Activated T-cell treated with anti-CD3 and anti-CD28 coated beads for 1 hour (primary cell): ENCODE measurements at places on chromosomes 16 and 17.

GRCh38 chr17:32564325-32564724, 77.5 kb downstream of the CDK5R1 start:
- DNase-seq: no peak

DNA sequence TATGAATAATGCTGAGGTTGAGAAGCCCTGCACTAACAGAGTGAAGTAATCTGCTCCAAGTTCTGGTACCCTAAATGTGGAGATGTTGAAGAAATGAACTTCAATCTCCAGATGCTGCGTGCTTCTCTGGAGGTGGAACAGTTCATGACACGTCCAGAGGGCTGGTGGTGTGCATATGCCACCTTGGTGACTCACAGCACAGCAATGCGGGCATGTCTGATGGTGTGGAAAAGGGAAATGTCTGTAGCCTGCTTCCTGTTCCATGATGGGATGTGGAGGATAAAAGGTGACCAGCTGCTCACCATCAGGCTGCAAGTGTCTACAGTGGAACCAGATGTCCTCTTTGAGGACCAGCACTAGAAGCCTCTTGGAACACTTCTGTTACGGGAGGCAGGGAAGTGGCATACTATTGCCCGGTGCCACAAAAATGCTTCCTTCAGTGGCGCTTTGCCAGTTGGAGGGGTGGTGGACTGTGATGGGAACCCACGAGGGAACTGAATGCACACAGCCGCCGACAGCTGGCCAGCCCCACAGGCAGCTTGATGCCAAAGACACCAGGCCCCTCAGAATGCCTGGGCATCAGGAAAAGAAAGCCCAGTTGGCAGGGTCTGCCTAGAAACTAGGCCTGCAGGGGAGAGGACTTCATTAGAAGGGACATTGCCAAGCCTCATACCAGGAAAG, 19.9 kb downstream of the SNX11 start:
- no peak for DNase-seq

DNA sequence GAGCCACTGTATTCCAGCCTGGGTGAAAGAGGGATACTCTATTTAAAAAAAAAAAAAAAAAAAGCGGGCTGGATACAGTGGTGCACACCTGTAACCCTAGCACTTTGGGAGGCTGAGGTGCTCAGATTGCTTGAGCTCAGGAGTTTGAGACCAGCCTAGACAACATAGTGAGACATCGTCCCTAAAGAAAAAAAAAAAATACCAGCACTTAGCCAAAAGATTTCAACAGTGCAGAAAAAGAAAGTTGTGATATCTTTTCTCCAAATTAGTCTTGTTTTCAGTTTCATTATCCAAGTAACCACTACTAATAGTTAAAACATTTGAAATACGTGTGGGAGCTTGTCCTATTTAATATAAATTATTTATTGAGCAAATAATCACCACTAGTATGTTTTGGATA, 48.7 kb downstream of the TENT4B start:
- DNase-seq: no peak

DNA sequence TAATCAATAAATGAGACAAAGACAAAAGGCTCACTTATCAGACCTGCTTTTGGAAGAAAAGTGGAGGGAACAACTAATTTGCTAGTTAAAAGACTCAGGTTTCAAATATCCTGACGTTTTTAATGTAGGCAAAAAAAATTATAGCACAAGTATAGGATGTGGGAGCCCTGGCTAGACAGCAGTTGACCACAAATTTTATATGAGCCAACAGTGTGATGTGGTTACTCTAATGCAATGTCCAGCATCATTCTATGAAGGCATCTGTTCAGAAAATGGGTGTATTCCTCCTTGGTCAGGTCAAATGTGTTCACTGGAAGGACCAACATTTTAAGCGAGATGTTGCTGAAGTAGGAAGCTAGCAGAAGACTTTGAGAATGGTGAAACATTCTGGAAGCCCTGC, 237.4 kb downstream of the MAP2K6 start:
- DNase-seq: no peak

GRCh38 chr17:76388966-76389888, 4.8 kb downstream of the SPHK1 start:
- DNase-seq: no peak

DNA sequence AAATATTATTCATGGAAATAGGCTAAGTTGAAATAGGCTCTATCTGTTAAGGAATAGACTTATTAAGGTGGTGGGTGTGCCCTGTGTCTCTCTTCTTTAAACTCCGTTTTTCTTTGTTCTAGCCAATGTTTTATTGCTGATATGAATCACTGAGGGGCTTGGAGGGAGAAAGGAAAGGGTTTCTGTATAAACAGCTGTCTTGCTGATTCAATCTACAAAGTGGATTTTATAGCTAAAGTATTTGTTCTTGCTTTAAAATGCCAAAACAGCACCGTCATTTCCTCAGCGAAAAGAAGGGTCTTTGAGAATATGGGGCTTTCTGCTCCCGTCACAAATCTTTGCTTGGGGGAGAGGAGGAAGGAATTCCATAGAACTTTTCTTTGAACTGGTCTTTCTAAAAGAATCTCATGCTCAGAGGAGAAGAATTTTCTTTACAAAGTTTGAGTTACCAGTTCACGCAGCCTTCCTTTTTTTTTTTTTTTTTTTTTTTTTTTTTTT, 39.3 kb downstream of the MSI2 start:
- no peak for DNase-seq
